A172 (cell line): ENCODE measurements at places on chromosomes 16 and 17.

- DNase-seq, result peak; percentile 18
Observed at GRCh38 chr16:287298-287811, 4.4 kb downstream of the PDIA2 start.

DNA sequence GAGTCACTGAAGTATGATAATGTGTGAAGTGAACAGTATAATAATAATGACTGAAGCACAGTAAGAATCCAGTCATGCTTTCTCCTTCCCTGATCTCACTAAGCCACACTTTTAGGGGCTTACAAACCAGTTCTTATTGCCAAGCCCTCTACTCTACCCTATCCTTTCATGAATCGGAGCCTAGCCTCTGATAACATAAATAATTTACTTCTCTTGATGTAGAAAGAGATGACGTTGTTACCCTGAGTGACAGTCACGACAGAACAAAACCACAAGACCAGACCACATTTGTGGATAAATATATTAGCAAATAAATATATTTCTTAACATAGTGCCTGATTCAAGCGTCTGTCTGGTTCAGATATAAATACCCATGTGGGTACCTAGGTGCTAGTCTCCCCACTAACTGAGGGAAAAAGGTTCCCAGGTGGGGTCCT, 1.4 kb upstream of the SUPT4H1 start:
- DNase-seq, result no peak

GRCh38 chr16:27407133-27407532, 5.2 kb downstream of the IL21R start:
- no peak for DNase-seq

DNA sequence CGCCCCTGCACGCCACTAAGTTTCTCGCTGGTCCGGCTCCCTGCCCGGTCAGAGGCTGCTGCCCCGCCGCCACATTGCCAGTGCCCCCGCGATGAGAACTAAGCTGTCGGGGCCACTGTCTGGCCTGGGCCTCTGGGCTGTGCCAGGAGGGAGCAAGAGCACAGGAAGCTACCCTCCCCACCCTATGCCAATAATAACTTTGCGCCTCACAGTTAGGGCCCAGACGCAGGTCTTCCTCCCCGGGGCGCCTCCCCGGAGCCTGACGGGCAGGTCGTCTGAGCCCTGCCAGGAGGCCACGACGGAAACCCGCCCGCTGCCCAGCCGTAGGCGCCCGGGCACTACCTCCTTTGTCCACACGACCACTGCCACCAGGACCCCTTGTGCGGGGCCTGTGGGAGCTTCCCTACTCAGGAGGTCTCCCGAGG, 1.5 kb downstream of the ZFPM1 start:
- no peak for DNase-seq
